ENCODE measurements at places on chromosomes 6 and 20. TPM values are rescaled to one million over a fixed set of nuclear protein-coding genes. Genes with fewer than 3 reads are reported as not detected.

Gene COL9A1
- not detected for total RNA-seq

Gene VSTM2L
- total RNA-seq = not detected

Gene RIMS4
- total RNA-seq = not detected

Gene BPI
- total RNA-seq = not detected

Gene KIF6
- 0.14 TPM for total RNA-seq

Gene TPX2
- 112 TPM for total RNA-seq

Gene APCDD1L
- not detected for total RNA-seq

Gene BNIP5
- total RNA-seq = not detected

Gene C20orf204
- total RNA-seq = 4.7 TPM

Gene LAMP5
- not detected for total RNA-seq

Gene SAPCD1
- total RNA-seq = 13.6 TPM

Gene DUSP15
- not detected for total RNA-seq

Gene RBM24
- total RNA-seq = not detected

Gene LY6G6C
- not detected for total RNA-seq

Gene CCN5
- total RNA-seq = not detected

Gene CENPW
- total RNA-seq = 65.8 TPM

Gene SRMS
- total RNA-seq = not detected

Gene MICB
- 17.0 TPM for total RNA-seq

Gene PACRG
- not detected for total RNA-seq

Gene ULBP2
- 0.67 TPM for total RNA-seq

Gene ABHD16B
- not detected for total RNA-seq

Gene FAM162B
- not detected for total RNA-seq

Gene PLCB1
- 3.6 TPM for total RNA-seq

Gene CPXM1
- total RNA-seq = 2.0 TPM

Gene SRSF3
- 404 TPM for total RNA-seq

Gene CST1
- not detected for total RNA-seq

Data from activated CD8-positive, alpha-beta T cell treated with anti-CD3 and anti-CD28 coated beads for 36 hours (primary cell).